Immature natural killer cell (primary cell): ENCODE measurements at places on chromosomes 1 and 21. TPM values are rescaled to one million over a fixed set of nuclear protein-coding genes. Genes with fewer than 3 reads are reported as not detected.

DNA sequence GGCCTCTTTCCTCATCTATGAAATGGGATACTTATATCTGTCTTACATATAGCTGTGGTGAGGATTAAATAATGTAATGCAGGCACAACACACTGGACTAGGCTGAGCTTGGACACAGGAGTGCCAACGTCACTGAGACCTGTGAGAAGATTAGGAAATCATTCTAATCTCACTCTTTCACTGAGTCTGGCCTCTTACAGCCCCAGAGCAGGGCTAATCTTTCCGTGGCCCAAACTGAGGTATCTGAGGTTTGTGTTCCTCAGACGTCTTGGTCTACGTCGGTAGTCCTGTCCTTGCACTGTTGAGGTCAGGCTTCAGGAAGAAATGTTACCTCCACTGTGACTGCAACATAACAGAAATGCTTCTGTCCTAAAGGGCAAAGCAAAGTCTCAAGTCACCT lies 22.6 kb upstream of the A3GALT2 start:
- no peak overlapping the region for H3K27ac ChIP-seq
- H3K4me3 ChIP-seq: no peak overlapping the region
- no peaks in the 10 kb centered on the region for H3K27me3 ChIP-seq
- no peaks in the 10 kb centered on the region for H3K36me3 ChIP-seq

NBPF4 gene
- polyA plus RNA-seq: not detected

DNA sequence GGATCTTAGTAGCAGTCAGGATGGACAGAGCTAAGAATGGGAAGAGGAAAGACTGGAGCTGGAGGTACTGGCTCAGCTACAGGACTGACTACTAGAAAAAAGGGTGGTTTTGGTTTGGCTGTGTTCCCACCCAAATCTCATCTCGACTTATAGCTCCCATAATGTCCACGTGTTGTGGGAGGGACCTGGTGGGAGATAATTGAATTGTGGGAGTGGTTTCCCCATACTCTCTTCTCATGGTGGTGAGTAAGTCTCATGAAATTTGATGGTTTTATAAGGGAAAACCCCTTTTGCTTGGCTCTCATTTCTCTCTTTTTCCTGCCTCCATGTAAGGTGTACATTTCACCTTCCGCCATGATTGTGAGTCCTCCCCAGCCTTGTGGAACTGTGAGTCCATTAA lies 466.5 kb upstream of the DEPDC1 start:
- no peak overlapping the region for H3K4me3 ChIP-seq
- no peak for DNase-seq

OR14C36 gene
- polyA plus RNA-seq: not detected

DNA sequence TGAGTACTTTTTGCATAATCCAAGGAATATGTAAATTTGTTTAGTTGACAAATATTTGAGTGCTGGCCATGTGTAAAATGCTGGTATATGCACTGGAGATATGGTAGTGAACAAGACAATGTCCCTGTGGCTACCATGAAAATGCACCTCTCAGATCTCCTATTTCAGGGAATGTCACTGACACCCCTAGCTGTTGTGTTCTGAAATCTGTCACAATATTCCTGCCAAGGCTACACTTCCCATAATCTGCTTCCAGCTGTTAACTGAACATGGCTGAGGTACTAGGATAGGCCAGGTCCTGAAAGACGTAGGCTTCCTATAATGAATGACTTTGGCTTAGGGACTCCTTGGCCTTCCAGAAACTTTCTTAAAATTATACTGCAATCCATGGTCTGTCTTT lies 197.8 kb downstream of the ZNF648 start:
- no peak overlapping the region for H3K27ac ChIP-seq
- H3K27me3 ChIP-seq: peaks cover 2% of the 10 kb centered on the region
- no peak for DNase-seq

CATSPER4 gene
- polyA plus RNA-seq: not detected
